Stimulated activated CD8-positive, alpha-beta memory T cell treated with anti-CD3 and anti-CD28 coated beads, Interleukin-2, amount 100 ng/mL, for 1 hour (primary cell): ENCODE measurements at places on chromosomes 5 and 9.

- no peak for DNase-seq
These were observed 677 bp downstream of the MFAP3 start for GRCh38 chr5:154039458-154039829.

GRCh38 chr5:134892282-134892681, 12.6 kb upstream of the PCBD2 start:
- no peak for DNase-seq

DNA sequence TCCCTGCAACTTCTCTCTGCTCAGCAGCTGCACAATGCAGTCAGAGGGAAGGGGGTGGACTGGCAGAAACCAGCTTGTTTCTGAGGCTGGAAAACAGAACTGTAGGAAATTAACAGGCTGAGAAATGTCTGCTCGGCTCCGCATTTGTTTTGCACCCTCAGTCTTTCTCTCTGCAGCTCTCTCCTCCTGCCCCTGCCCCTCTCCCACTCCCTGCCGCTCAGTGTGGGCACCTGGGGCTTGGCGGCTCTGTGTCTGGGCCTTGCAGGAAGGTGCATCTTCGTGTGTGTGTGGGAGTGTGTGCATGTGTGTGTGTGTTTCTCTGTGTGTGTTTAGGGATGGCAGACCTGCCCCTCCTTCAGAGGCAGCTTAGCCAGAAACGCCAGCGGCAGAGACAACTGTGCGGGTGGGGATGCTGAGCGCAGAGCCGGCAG, 53.0 kb downstream of the PCDH1 start:
- DNase-seq = no peak

GRCh38 chr5:151298063-151298855, 5.3 kb downstream of the SLC36A3 start:
- no peak for DNase-seq

DNA sequence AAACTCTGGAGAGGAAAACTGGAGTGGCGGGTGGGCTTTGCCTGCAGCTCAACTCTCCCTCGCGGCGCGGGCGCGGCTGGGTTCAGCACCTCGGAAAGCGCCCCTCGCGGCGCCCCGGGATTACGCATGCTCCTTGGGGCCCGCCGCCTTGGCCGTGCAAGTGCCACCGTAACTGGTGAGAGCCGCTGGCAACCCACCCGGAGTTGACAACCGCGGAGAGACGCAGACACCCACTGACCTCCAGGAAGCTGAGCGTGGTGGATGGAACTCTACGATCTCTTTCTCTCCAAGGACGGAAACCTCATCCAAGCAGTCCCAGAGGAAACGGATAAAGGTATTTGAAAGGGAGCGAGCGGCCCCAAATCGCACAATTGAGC, 194 bp upstream of the RXFP3 start:
- peak; percentile 3 for DNase-seq

DNA sequence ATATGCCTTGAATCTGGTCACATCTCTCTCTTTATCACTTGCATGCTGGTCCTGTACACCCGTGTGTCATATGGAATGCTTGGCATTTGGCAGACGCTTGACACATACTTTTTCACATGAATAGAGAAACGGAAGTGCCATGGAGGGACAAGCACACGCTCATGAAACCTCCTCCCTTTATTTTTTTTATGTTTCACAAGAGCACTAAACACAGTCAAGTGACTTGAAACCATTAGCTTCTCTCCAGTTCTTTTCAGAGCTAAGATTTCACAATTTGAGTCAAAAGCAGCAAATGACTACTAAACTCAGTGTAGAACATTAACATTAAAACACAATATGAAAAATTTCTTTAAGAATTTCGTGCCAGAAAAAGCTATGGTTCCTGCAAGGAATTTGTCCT, 151.1 kb downstream of the DOCK2 start:
- no peak for DNase-seq

DNA sequence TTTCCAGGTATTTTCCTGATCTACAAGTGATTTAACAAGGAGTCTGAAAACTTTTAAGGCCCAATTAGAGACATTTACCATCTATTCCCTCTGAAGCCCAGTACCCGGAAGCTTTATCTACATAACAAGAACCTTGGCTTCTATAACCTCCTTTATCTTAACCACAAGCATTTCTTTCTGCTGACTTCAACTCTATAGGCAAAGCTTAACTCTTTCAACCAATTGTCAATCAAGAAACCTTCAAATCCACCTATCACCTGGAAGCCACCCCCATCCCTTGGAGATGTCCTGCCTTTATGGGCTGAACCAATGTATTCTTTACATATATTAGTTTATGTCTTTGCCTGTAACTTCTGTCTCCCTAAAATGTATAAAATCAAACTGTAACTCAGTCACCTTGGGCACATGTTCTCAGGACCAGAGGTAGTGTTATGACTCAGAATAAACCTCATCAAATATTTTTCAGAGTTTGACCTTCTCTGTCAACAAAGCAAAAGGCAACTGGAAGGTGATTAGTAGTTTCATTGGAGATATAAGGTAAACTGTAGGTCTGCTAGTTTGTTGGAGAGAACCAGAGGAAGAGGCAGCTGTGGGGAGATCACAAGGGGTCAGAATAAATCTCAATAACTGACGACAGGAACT, 13.0 kb upstream of the RIMOC1 start:
- no peak for DNase-seq

- DNase-seq = no peak
These were observed 88.3 kb downstream of the RAPGEF1 start for GRCh38 chr9:131651599-131651998.

- no peak for DNase-seq
These were observed 22.9 kb downstream of the KCNMB1 start for GRCh38 chr5:170366276-170366675.

GRCh38 chr9:2693056-2693455, 24.3 kb upstream of the KCNV2 start:
- DNase-seq = no peak

DNA sequence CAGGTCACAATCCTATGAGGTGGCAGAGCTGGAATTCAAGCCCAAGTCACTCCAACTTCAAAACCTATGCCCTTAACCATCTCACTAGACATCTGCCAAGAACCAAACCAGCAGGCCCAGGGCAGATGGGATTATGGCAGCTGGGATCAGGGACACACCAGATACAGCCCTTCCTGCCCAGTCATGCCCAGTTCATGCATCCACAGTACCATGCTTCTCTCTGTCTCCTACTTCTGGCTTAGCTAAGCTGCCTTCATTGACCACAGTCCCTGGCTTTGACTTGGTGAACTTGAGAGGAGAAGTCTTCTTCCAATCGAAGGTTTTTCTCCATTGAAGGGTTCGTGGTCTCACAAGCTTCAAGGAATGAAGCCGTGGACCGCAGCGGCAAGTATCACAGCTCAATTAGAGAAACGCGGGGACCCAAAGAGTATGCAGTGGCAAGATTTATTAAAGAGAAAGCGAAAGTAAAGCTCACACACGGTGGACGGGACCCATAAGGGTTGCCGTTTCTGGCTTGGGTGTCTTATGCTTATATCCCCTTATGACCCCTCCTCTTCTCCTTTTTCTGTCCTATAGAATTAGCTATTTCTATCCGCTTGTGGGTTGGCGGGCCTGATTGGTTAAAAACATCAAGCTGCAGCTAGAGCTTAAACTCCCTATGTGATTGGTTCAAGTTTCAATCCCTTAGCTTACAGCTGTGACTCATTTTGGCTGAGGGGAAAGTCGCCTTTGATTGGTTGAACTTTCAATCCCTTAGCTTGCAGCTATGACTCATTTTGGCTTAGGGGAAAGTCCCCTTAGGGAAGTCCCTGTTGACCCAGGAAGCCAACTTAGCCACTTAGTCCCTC, 101.2 kb downstream of the TRIM36 start:
- DNase-seq = no peak

DNA sequence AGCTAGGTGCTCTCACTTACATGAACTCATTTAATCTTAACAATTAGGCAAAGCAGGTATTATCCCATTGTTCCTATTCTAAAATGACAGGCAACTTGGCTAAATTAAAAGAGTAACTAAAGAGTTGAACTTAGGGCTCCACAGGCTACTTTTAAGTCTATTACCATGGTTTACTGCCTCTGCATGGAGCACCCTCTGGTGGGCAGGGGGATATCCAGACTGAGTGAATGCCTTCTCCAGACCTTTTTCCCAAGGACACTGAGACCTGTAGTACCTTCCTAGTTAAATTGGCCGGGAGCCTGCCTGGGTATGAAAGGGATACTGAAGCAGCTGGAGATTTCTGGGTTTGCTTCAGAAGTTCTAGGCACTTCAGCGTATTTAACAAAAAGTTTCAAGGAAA, 238.1 kb downstream of the ELAVL2 start:
- no peak for DNase-seq

DNA sequence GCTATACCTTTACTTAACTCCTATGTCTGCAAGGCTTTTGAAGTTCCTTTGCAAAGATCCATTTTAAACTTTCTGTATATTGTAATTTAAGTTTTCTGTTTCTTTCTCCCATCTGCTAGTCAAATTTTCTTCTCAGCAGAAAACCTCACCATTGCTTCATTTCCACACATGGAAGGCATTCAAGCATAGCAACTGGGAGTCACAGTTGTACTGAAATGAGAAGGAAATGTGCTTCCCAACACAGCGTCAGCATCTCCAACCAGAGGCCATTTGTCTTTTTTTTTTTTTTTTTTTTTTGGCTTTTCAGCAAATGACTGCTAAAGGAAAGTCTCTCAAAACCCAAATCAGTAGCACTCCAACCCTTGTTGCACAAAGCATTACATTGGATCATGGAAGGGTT, 92.5 kb downstream of the RAB3C start:
- no peak for DNase-seq

- DNase-seq = no peak
These were observed 257.1 kb downstream of the FBXL7 start for GRCh38 chr5:15757103-15757502.

DNA sequence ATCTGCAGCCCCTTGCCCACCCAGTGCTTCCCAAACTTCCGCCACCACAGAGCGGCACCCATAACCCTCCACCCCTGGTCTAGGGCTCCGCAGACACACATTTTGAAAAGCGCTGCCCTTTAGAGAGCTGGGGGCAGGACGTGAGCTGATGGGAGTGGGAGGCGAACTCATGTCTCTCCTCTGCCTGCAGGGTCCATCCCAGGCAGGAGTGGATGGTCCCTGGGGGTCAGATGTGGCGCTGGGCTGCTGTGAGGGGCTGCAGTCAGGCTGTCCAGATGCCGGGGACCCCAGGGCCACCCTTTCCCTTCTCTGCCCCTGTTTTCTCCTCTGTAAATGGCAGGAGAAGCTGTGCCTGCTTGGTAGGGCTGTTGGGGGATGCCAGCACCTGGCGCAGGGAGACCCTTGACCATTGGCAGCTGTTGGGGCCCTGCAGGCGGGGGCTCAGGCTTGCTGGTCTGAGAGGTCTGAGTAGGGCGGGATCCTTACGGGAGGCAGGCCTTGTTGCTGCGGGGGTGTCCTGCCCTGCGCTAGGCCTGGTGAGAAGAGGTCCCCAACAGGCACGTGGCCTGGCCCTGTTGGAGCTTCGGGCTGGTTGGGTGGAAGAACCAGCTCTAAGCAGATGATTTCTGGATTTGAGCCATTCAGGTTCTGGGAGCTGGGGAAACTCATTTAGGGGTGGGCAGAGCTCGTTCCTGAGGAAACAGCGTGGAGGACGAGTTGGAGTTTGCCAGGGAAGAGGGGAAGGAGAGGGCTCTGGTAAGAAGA, 10.3 kb upstream of the RNU6ATAC start:
- DNase-seq = no peak

- no peak for DNase-seq
These were observed 10.9 kb upstream of the LAMC3 start for GRCh38 chr9:130997925-130998596.
